ENCODE measurements at places on chromosomes 7 and 10. TPM values are rescaled to one million over a fixed set of nuclear protein-coding genes. Genes with fewer than 3 reads are reported as not detected.
A peak's percentile ranks its signal among the peaks of the same experiment; 100 is the strongest.

STEAP4 gene
- 0.11 TPM for total RNA-seq

COL13A1 gene
- total RNA-seq, result 2.6 TPM

OR2A12 gene
- total RNA-seq, result not detected

MPLKIP gene
- total RNA-seq, result 52.2 TPM

NME8 gene
- not detected for total RNA-seq

HTR5A gene
- total RNA-seq, result not detected

CLEC2L gene
- total RNA-seq, result not detected

CPN1 gene
- total RNA-seq, result not detected

LIPF gene
- not detected for total RNA-seq

ECHS1 gene
- total RNA-seq, result 130 TPM

GRCh38 chr10:101558671-101559595 is 29.1 kb downstream of the POLL start:
- DNase-seq, result no peak

- no peak for DNase-seq
Observed at GRCh38 chr10:89035461-89035860, 44.9 kb downstream of the FAS start.

- peak; percentile 11 for DNase-seq
Observed at GRCh38 chr10:100637785-100638184, 102.0 kb downstream of the HIF1AN start.

GRCh38 chr7:72406820-72407403 is 5.2 kb downstream of the CALN1 start:
- DNase-seq, result no peak

DNA sequence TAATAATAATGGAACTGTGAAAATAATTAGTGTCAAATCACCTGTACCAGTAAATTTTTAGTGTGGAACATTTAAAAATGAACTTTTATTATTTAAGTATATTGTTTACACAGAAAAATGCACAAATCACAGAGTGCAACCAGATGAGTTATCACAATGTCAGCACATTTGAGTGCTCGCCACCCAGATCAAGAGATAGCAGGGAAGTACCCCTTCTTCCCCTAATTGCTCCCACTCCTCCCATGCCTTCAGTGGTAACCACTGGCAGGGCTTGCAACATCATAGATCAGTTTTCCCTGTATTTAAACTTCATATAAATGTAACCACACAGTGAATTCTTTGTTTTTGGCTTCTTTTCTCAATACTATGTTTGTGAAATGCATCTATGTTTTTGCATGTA is 7.8 kb upstream of the GPR141 start:
- no peak for DNase-seq

DNA sequence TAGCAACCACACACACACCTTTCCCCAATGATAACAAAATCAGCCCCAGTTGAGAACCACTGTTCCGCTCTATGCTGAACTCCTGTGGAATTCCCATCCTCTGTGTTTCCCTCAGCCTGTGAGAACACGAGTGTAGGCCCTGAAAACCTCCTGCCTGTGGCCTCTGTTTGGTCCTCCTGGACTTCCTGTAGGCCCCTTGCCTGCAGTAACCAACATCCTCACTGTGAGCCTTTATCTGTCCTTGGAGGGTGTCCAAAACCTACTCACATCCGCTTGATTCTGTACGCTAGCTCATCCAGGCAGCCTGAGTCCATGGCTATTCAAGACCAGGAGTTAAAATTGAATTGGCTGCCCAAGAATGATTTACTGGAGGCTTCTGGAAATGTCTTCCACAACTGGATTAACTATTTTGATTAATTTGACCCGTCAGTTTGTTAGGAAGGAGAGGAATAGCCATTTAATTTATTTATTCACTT is 149.8 kb downstream of the AKR1D1 start:
- DNase-seq, result peak; percentile 35

GRCh38 chr7:80136261-80137055 is 1.8 kb downstream of the GNAI1 start:
- DNase-seq, result peak; percentile 68

- no peak for DNase-seq
Observed at GRCh38 chr10:131777162-131777561, 123.6 kb upstream of the PPP2R2D start.

- DNase-seq, result no peak
Observed at GRCh38 chr10:86630079-86630478, 24.3 kb upstream of the OPN4 start.

GRCh38 chr7:50656141-50656895 is 91.1 kb upstream of the DDC start:
- DNase-seq, result peak; percentile 66

- no peak for DNase-seq
Observed at GRCh38 chr10:50604049-50604640, 19.6 kb downstream of the SGMS1 start.

GRCh38 chr10:8060010-8060703 is 5.7 kb downstream of the GATA3 start:
- DNase-seq, result peak; percentile 23

GRCh38 chr7:770336-770735 is 43.3 kb upstream of the PRKAR1B start:
- no peak for DNase-seq

GRCh38 chr7:153301936-153302335 is 542.4 kb downstream of the ACTR3B start:
- DNase-seq, result no peak

GRCh38 chr7:24574386-24574785 is 1.1 kb downstream of the PALS2 start:
- DNase-seq, result peak; percentile 31

GRCh38 chr7:1943933-1944618 is 274.0 kb downstream of the ELFN1 start:
- no peak for DNase-seq

DNA sequence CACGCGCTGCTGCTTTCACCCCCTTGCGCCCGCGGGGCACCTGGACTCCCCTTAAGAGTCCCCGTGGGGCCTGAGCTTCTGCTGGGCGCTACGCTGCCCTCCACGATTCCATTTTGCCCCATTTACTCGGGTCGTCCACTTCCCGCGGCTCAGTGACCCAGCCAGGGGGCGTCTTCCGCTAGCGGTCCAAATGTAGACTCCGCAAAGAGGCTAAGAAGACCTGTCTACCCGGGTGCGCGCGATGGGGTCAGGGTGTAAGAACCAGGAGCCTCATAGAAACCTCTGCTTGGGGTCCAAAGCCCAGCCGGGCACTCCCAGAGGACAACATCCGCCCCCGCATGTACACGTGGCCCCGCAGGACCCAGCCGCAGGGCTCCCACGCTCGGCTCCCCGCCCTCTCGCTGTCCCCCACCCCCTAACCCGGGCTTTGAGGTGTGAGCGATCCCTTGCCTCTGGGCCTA is 5.2 kb upstream of the HMX2 start:
- DNase-seq, result no peak

DNA sequence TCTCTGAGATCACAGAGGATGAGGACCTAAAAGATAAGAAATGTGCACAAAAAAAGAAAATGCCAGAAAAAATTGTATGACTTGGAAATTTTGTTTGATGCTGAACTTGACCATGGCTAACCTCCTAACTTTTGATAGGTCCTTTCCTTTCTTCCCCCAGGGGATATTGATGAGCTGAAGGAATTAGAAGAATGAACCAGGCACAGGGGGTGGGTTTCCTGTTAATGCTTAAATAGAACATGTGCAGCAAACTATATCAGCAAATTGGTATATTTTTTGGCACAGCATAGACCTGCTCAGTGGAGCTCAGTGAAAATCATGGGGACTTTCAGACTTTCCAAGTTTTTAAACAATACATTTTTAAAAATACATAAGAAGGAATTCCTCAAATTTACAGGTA is 300.7 kb downstream of the HDAC9 start:
- no peak for DNase-seq

DNA sequence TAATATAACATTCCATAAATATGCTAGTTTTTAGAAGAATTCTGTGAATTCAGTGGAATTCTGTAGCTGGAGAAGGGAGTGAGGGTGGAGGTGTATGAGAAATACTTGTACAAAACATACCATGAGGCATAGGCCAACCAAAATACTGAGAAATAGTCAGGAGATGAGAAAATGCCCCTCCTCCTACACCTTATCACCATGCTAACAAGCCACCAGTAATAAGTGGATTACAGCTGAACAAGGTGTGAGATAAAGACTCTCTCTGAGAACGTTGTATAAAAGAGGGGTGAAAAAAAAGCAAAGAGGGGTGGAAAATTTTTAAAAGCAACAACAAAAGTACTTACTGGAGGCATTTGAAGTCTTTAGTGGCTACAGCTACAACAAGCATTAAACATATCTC is 90.4 kb upstream of the IGFBP3 start:
- DNase-seq, result no peak

DNA sequence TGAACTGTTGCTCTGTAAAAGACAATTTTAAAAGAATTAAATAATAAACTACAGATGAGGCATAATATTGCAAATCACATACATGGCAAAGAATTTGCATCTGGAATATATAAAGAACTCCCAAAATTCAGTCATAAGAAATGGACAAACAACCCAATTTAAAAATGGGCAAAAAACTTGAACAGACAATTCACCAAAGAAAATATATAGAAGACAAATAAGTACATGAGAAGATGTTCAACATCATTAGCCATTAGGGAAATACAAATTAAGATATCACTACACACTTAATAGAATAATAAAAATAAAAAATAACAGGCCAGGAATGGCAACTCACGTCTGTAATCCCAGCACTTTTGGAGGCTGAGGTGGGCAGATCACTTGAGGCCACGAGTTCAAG is 22.0 kb upstream of the TNPO3 start:
- no peak for DNase-seq

- DNase-seq, result peak; percentile 5
Observed at GRCh38 chr10:24344695-24345463, 135.9 kb downstream of the KIAA1217 start.

- DNase-seq, result peak; percentile 34
Observed at GRCh38 chr10:96910488-96911395, 78.6 kb downstream of the LCOR start.

- no peak for DNase-seq
Observed at GRCh38 chr10:120610791-120611190, 153.8 kb downstream of the PLPP4 start.

DNA sequence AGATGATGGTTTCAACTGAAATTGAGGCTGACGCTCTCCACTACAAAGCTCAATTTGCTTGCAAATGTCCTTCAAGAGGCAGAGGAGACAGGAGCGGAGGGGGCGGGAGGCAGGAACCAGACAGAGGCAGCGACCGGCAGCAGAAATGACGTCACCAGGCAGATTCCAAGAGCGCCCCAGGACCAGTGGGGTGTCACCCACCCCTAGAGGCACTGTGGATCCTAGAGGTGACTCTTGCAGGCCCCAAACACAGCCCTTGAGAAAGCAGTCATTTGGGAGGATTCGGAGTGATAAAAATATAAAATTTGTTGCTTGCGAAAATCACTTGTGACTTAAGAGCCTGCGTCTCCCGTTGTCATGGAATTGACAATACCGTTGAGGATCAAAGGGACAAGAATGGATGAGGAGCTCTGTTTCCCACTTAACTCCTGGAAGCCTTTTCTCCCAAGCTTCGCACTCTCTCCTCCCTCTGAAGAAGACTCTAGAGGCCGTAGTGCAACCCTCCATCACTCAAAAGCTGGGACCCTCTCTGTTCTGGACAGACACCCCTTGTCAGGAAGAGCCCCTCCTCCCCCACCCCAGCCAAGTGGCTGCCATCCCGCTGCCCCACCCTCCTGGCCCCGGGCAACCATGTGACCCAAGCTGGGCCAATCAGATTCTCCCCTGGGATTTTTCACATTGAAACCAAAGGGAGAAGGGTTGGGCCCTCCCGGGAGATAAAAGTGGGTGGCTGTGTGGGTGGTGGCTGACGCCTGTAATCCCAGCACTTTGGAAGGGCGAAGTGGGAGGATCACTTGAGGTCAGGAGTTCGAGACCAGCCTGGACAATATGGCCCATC is 16.3 kb upstream of the SLC29A4 start:
- no peak for DNase-seq

DNA sequence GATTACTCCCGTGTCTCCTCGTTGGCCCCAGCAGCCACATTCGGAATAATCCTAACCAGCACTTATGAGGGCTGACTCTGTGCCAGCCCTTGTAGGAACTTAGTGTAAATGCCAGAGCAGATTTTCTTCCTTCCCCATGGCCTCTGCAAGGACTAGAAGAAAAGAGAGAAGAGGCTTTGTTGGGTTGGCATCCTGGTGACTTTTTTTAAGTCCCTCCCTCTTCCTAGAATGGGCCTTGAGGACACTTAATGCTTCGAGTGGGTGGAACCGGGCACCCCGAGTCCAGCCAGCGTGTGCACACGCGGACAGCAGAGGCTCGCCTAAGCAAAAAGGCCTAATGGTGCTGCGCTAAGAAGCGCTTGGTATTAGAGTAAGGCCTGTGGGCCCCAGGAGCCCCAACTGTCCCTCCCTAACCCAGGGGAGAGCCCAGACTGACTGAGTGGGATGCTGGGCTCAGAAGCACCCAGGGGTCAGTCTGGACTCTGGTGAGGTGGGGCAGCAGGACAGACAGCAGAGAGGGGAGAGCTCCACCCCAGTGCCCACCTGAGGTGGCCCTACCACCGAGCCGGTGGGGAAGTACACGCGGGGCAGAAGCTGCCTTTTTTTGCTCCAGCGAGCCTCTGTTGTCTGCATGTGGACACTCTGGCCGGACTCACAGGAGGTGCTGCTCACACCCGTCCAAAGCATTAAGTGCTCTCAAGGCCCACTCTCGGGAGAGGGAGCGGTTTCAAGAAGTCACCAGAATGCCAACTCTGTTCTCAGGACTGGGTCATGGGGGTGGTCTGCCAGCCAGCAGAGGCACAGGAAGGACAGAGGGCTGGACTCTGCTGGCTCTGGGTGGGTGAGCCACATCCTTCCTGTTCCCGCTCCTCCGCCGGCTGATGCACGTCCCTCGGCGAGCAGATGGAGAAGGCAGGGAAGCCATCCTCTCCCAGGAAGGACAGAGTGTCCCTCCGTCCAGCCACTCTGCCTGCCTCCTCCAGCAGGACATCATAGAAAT is 12.5 kb downstream of the ITPRIP start:
- no peak for DNase-seq

- no peak for DNase-seq
Observed at GRCh38 chr10:5334196-5334880, 30.4 kb upstream of the UCN3 start.

- no peak for DNase-seq
Observed at GRCh38 chr10:126209451-126209850, 178.8 kb downstream of the ADAM12 start.

DNA sequence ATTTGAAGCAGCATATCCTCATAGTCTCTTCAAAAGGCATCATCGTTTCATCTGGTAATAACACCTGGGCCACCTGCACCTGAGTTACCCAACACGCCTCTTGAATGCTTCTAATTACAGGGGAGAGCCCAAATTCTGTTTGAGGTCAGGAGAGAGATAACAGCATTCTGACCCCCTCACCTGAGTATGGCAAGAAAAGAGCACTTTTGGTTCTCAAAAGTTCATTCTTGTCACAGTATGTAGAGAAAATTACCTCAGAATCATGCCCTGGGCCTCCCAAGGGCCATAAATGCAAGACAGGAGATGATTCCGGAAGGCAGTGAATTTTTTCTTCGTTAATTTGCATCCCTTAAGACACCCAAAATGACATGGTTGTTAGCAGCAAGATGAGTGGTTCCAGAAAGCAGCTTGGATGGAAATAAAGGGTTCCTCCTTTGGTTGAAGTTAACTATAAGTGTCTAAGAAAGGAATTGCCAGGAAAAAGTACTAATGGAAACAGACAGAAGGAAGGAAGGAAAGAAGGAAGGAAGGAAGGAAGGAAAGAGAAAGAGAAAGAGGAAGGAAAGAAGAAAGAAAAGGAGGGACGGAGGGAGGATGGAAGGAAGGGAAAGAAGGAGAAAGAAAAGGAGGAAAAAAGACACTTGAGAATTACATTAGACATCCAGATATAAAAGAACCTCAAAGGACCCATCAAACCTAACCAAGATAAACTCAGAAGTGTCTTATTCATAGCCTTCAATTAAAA is 228.4 kb upstream of the RHOBTB1 start:
- DNase-seq, result no peak
